ENCODE measurements at places on chromosomes 11 and 22.
A peak's percentile ranks its signal among the peaks of the same experiment; 100 is the strongest.

GRCh38 chr11:23404225-23405160 is 544.2 kb upstream of the CCDC179 start:
- DNase-seq = no peak

DNA sequence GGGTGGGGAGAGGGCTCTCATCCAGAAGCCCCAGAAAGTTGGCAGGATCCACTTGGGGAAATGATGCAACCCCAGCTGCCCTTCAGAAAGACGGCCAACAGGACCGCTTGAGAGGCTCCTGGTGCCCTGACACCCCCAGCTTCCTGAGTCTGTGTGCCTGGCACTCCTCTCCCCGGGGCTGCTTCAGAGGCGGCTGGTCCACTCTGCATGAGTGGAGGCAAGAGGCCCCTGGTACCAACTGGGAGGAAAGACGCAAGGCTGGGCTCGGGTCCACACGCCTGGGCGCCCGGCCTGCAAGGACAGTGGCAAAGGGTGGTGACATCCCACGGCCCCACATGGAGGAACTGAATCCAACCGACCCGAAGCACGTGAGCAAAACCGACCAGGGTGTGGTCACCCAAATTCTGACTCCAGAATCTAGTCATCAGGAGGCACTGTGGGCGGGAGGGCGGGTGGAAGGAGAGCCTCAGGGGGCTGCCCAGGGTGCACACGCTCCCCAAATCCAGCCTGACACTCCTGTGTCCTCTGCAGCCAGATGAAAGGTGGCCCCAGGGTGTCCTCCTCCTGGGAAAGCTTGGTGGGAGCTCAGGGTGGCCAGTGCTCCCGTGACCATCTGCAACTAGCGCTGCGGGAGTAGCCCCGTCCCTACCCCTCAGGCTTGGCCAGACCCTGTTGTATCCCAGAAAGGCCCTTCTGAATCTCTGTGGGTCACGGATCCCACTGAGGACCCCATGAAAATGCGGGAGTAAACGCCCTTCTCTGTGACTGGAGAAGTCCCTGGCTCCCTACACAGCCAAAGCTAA is 3.7 kb downstream of the RNH1 start:
- DNase-seq = no peak

DNA sequence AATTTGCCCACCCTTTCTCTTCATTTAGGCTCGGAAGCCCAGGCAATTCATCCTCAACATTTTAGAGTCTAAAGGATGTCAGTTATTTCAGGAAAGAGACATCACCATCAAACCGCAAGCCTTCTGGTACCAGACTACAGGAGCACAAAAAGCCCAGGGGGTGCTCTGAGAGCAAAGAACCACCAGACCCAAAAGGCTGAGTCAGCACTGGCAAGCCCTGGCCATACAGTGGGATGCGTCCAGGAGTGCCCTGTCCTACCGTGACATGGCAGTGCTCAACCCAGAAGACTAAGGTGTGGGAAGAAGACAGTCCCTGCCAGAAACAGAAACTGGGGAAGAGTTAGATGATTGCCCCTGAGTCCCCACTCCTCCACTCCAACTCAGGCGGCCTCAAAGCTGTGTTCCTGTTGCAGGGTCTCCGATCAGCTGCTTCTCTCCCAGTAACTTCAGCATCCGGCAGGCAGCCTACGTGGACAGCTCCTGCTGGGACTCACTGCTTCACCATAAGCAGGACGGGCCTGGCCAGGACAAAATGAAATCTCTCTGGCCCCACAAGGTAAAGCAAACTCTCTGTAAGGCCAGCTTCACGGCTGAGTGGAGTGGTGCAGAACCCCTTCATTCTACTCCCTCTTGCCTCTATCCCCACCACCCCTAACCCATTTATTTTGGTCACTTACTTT is 1.5 kb downstream of the PANX3 start:
- peak; percentile 65 for DNase-seq

DNA sequence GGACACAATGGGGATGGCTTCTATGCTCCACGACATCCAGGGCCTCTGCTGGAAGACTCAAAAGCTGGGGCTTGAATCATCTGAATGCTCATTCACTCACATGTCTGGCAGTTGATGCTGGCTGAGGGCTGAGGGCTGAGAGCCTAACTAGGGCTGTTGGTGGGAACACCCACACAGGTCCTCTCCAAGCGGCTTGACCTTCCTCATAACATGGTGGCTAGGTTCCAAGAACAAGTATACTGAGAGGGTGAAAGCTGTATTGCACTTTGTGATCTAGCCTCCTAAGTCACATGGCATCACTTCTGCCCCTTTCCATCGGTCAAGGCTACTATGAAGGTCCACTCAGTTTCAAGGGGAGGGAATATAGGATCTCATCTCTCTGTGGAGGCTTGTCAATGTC is 7.5 kb downstream of the TMEM151A start:
- no peak for DNase-seq

DNA sequence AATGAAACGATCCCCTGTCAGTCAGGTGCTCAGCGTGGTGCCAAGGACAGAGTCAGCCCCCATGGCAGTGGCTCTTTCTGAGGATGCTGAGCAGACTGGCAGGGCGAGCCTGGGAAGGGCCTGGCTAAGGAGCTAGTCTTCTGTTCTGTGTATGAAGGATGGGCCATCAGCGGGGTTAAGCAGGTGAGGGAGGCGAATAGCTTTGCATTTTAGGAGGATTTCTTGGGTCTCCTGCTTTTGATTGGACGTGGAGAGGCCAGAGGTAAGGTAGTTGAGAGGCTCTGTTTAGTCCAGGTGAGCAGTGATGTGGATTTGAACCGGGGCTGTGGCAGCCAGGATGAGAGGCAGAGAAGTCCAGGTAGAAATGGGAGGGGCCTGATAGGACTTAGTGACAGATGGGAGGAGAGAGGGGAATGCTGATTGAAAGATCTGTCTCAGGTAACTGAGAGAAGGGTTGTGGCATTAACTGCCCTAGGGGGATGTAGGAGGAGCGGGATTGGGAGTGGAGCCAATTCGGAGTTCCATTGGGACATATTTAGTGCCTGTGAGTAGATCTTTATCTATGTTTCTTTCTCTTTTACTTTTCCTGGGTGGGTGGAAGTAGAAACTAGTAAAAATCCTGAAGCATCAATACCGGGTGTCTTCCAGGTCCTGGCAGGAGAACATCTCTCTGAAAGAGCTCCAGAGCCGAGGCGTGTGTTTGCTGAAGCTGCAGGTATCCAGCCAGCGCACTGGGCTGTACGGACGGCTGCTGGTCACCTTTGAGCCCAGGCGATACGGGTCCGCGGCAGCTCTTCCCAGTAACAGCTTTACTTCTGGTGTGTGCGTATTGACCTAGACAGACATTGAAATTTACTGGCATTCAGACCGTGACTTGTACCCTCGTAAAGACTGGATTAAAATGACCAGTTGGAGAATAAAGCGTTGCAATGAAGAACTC is 2.0 kb downstream of the IGHMBP2 start:
- DNase-seq = no peak

- no peak for DNase-seq
These were observed 82.4 kb downstream of the MED15 start for GRCh38 chr22:20589614-20590476.

DNA sequence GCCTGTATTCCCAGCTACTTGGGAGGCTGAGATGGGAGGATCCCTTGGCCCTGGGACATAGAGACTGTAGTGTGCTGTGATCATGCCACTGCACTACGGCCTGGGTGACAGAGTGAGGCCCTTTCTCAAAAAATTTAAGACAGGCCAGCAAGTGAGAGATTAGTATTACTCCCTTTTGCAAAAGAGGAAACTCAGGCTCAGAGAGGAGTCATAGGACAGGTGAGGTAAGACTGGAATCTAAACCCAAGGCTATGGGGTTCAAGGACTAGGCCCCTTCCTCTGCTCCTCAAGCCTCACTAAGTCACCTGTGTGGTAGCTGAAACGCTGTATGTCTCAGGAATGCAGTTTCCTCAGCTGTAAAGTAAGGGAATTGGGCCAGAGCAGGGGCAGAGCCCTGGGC is 1.6 kb upstream of the P2RY2 start:
- DNase-seq = no peak

DNA sequence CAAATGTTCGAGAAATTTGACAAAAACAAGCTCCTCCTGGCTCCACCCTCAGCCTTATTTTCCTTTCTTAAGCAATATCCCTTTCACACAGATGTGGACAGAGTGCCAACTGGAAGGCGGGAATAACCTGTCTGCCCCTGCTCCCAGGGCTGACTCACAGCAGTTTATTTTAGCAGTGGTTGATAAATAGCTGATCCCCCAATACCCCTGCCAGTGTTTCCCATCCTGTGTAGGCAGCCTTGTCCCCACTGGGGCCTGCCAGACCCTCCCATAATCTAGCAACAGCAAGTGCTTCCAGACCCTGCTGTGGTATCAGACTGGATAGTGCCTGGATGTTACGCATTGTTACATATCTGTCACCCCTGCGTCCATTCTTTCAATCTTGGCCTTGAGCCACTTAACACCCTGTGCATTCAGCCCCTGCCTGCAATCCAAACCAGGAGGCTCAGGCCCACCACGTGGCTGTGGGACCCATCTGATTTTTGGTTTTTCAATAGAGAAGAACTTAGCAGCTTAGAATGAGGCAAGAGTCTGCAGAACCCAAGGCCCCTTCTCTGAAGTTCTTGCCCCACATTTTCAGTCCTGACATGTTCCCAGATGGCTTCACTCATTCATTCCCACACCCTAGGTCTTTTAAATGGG is 53.7 kb downstream of the PARVA start:
- peak; percentile 95 for DNase-seq

- no peak for DNase-seq
These were observed 168.9 kb downstream of the MIAT start for GRCh38 chr22:26825960-26826935.

GRCh38 chr22:49046546-49047361 is 780.9 kb downstream of the BRD1 start:
- no peak for DNase-seq

DNA sequence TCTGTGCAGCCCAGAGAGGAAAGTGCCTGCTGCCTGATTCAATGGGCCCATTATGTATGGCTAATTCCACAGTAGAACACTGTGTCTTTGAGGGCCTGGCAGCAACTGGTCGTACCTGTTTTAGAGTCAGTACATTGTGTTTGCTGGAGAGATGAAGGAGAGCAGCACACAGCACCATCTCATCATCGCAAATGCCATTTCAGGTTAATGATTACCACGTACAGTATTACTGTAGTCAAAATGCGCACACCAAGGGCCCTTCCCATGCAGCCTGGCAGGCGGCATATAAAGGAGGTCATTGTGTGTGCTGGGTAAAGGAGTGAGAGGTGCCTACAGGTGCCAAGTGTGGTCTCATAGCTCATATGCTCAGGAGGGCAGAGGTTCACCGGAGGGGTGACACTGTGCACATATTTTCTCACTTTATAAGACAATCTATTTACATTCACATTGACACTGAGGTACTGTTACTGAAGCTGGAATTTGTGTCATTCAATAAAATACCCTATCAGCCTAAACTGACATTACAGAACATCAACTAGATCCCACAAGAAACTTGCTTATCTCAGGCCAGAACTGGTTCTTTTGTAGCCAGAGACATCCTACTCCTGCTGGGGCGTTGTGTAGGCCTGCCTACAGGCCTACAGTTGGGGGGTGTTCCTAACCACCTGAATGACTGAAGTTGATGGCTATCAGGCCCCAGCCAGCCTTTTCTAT is 90.4 kb downstream of the APIP start:
- no peak for DNase-seq

GRCh38 chr11:34308913-34309585 is 48.8 kb downstream of the ABTB2 start:
- peak; percentile 70 for DNase-seq

DNA sequence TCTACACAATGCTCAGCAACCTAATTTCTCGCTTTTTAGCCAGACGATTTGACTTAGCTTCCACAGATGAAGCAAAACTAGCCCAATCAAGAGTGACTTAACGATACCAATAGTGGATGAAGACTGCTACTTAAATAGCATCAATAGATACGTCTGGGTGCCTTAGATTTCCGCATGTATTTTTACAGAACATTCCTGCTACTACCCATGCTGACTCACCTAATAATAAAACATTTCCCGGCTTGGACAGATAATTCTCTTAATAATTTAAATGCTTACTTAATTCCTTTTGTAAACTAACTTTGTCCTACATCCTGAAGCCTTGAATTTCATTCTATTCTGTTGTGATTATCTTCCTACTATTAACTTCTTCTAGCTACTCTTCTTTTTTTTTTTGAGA is 5.2 kb upstream of the LAYN start:
- DNase-seq = no peak

DNA sequence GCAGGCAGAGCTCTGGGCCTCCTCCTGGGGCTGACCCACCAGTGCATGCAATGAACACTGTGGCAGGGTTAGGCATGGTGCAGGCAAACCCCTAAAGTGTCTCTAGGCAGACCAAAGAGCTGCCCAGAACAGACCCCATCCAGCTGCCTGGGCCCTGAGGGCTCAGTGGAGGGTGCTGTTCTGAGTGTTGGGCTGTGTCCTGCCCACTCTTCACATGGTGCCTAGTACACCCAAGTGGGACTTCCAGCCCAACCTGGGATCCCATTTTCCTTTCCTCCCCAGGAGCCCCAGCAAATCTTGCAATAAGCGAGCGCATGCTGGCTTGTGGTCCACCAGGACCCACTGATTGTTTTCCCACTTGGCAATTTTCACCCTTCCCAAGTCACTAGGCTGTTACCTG is 26.4 kb downstream of the ARVCF start:
- DNase-seq = no peak

DNA sequence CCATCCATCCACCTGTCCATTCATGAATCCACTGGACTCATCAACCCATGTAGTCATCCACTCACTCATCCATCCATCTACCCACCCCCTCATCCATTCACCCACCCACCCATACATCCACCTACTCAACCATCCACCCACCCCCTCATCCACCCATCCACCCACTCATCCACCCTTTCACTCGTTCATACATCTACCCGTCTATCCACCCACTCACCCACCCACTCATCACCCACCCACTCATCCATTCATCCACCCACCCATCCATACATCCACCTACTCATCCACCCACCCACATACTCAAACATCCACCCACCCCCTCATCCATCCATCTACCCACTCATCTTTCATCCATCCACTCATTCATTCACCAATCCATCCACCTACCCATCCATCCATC is 37.7 kb downstream of the RTL6 start:
- DNase-seq = no peak

DNA sequence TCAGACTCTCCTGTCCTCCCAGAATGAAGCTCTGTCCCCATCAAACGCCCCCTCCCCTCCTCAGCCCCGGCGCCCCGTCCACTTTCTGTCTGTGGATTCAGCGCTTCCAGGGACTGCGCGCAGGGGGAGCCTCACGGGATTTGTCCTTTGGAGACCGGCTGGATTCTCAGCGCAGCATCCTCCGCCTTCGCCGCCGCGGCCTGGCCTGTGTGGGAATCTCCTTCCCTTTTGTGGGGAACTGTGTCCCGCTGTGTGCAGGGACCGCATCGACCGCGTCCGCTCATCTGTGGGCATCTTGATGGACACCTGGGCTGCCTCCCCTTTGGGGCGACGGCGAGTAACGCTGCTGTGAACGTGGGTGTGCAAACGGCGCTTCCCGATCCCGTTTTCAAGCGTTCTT is 1.1 kb upstream of the SCT start:
- no peak for DNase-seq

- DNase-seq = no peak
These were observed 37.0 kb upstream of the FTH1 start for GRCh38 chr11:62004473-62004872.

All from cardiac muscle cell (in vitro differentiated cells and primary cell).